ENCODE measurements at places on chromosomes 5 and 9.

DNA sequence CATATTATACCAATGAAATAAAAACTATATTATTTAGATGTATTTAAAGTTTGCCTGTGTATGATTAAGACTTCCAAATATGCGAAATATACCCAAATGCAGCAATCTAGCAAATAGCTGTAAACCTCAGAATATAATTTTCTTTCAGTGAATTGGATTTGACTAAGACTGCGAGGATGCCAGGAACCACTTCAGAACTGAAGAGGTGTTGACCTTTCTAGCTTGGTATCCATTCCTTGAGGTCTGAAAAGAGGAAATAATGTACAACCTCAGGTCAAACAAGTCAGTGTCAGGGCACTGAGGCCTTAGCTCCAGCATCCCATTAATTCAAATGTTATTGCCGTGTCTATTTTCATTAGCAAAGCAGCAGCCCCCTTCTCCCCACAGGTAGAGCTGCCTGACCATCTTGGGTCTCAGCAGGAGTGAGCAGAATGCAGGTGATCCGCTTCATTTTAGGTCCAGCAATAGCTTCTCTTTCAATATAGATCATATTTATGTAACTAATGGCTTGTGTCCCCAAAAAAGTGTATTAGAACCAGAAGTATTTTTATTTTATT, 100.0 kb downstream of the KIAA1958 start:
- no peak for DNase-seq

DNA sequence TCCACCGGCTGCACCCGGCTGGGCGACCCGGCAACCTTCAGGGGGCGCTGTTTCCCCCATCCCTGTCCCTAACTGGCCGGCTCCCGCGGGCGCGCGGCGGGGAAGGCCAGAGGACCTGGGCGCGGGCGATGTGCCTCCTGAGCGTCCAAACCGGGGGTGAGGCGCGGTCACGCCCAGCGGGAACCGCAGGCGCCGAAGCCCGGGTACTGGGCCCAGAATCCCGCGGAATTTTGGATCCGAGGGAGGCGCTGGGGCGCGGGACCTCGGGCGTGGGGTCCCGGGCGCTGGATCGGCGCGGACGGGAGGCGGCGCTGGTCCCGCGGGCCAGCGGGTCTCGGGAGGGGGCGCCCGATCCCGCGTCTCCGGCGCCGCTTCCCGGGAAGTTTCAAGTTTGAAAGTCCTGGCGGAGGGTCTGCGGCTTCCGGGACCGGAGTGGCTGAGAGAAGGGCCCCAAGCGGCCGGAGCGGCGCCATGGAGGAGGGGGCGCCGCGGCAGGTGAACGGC, at the start of gene PKN3:
Gene PKN3, plus strand, starts transcription at position 59 of the 504 bp plus-strand sequence. Its CDS starts 413 bp downstream, at position 472.
- peak; percentile 80 for DNase-seq

GRCh38 chr5:125274211-125274610, 527.8 kb upstream of the ZNF608 start:
- no peak for DNase-seq

DNA sequence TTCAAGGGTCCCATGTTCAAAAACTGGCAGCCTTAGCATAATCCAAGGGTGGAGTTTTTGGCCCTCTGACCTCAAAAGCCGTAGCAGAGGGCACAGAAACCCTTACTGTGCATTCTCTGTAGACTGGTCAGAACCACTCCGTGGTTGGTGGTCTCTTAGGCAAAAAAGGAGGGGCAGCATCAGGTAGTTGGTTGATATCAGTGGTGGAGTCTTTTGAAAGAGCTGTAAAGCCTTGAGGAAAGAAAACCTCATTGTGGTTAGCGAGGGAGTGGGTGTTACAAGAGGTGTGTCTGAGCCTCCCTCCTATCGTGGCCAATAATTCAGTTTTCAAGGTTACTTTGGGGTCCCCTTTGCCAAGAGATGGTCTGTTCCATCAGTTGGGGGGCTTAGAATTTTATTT, 40.9 kb downstream of the ARHGEF28 start:
- DNase-seq: no peak

GRCh38 chr9:21559402-21560280, 77.5 kb upstream of the IFNE start:
- DNase-seq: peak; percentile 34

DNA sequence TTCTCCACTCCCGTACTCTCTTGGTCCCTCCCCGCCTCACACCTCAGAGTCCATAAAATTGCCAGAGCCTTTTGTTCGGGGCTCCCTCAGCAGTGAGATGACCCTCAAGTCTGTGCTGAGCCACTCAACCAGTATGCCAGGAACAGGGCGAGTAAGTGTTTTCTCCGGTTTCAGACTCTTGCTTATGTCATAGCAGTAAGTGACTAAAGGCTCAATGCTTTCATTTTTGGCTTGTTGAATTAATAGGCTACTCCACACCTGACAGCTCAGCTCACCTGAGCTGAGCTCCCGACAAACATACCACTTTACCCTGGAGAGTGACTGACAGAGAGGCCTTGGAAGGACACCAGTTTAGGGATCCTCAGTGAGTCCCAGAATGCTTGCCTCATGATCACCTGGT, 30.5 kb downstream of the PCSK1 start:
- no peak for DNase-seq

- DNase-seq: no peak
These were observed 255.7 kb downstream of the ENC1 start for GRCh38 chr5:74384851-74385250.

GRCh38 chr9:94767331-94768072, 41.0 kb downstream of the AOPEP start:
- DNase-seq: no peak

- DNase-seq: no peak
These were observed 73.1 kb downstream of the FEM1C start for GRCh38 chr5:115471345-115472063.

DNA sequence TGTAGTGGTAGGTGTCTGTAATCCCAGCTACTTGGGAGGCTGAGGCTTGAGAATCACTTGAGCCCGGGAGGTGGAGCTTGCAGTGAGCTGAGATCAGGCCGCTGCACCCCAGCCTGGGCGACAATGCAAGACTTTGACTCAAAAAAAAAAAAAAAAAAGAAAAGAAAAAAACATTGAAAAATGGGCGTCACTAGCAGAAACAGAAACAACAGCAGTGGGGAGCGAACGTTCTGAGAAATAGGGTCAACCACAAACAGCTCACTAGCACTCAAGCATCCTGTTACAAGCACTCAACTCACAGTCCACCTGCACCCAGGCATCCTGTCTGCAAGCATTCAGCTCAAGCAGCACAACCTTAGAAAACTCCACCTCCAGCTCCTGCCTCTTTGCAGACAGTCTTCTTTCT, 17.2 kb downstream of the TRIM14 start:
- DNase-seq: peak; percentile 64

DNA sequence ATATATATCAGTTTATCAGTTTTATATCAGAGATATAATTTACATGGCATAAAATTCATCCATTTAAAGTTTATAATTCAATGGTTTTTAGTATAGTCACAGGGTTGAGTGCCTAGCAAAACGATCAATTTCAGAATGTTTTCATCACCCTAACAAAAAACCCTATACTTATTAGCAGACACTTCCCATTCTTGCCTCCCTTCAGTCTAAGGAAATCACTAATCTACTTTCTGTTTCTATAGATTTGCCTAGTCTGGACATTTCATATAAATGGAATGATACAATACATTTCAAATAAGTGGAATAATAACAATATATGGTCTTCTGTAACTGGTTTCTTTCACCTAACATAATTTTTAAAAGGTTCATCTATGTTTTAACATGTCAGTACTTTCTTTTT, 9.6 kb upstream of the LNPEP start:
- no peak for DNase-seq

- DNase-seq: no peak
These were observed 131.6 kb upstream of the TRPM3 start for GRCh38 chr9:71253011-71253410.

- DNase-seq: no peak
These were observed 148.5 kb upstream of the PUM3 start for GRCh38 chr9:2992427-2992826.

DNA sequence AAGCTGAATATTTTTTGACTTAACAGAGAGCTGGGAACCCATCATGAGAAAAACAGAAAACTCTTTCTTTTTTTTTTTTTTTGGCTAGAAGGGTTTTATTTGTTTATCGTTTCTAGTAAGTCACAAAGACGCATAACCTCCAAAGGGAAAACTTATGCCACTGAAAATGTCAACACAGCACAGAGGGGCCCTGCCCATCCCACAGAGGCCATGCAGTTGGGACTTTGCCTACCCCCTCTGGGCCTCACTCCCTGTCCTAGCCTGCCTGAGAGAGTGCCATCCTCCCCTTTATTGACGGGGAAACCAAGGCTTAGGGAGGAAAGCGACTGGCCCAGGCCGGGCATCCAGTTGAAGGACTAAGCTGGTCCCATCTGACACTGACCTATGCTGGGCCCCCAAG, 74.7 kb downstream of the VAV2 start:
- DNase-seq: no peak

DNA sequence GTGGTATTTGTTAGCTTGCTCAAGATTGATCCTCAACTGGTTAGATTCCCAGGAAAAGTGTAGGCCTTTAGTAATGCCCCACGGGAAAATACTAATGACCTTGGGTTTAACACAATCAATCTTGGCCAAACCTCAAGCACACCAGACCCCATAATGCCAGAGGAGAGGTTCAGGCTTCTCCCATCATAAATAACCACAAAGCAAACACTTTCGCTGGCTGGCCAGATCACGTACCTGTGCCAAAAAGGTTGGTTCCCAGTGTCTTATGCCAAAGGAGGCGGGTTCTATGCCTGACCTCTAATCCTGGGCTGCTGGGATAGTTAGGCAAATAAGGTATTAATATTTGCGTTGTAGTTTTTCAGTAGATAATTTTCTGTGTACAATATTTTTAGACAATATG, 379.2 kb upstream of the CDH18 start:
- DNase-seq: no peak

GRCh38 chr5:112533362-112533761, 114.3 kb upstream of the EPB41L4A start:
- DNase-seq: no peak

- DNase-seq: no peak
These were observed 42.3 kb downstream of the ZNF883 start for GRCh38 chr9:112969730-112970129.

GRCh38 chr5:80623999-80624398, 30.5 kb upstream of the MSH3 start:
- DNase-seq: no peak

DNA sequence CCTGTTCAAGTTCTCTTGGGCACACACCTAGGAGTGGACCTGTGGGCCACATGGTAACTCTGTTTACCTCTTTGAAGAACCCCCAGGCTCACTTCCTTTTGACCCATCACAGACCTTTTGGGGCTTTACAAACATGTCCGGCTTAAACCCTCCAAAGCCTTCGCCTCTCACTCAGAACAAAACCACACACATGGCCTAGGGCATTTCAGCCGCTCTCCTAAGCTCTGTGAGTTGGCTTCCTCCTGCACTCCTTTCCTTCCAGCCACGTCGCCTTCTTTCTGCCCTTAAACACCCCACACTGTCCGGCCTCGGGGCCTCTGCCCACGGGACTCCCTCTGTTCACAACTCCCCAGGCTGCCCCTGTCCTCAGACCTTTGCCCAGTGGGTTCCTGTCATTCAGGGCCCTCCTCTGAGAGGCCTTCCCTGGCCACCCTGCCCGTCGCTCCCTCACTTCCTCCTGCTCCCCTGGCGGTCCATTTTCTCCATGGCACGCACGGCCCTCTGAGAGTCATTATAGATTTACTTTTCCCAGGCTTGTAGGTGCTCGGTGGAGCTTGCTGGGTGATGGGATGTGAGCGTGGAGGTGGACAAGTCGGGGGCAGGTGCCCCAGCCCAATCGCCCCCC, 1.9 kb downstream of the DOK3 start:
- DNase-seq: no peak

DNA sequence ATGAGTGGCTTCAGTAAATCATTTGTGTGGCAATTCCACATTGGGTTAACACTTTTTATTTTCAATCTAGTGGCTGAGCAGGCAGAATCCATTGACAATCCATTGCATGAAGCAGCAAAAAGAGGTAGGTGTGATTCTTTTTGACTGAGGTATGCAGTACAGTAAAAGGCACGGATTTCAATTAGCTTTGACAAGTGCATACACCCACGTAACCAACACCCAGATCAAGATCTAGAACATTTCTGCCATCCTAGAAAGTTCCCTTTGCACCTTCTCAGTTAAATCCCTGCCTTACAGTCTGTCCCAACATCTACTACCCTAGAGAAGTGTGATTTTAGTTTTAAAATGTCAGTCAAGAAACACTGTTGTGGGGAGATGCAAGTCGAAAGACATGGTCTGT, 43.4 kb downstream of the OSTF1 start:
- DNase-seq: no peak

GRCh38 chr5:127009784-127010183, 20.6 kb downstream of the MARCHF3 start:
- DNase-seq: no peak

DNA sequence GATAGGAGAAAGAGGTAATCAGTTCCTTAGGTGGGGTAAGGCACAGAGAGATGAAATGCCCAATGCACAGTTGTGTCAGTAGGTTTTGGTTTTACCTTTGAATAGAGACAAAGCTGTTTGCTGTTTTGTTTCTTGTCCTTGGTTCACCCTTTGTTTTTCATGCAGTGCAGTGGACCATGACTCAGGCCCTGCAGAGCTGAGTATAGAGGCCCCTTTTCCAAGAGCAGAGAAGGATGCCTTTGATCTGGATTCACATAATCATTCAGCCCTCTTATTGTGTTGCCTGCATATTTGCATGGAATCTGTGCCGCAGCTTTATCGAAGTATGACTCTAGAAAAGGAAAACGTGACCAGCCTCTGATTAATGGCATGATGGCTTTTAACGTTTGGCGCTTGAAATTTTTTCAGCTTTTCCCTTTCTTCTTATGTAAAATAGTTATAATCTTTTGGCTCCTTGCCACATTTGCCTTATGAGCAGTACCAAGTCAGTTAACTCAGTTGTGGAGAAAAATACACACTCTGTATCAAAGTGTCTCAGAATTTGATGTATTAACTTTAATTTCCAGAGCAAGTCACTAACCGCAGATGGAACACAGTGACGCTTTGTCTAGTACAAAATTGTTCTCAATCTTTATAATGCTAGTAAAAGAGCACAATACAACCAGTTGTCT, 197.6 kb downstream of the KDM4C start:
- DNase-seq: no peak
